Cerebellar cortex (tissue), 1 donor: ENCODE measurements at places on chromosomes 5 and 9.
A peak's percentile ranks its signal among the peaks of the same experiment; 100 is the strongest.

DNA sequence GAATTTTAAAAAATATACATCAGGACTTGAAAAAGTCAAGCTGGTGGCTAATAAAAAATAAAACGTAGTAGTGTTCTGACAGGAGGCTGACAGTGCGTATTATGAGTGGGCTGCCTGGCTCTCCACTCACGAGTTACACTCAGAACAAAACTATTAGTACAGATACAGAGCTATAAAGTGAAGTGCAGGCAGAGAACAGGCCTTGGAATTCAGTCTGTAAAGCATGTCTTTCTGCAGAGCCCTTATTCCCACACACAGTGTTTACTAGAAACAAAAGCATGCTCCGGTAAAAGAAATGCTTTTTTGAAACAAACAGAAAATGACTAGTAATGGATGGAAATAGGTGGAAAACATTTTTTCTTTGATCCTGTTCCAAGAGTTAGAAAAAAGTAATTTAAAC is 334.7 kb downstream of the DIRAS2 start:
- DNase-seq = no peak

DNA sequence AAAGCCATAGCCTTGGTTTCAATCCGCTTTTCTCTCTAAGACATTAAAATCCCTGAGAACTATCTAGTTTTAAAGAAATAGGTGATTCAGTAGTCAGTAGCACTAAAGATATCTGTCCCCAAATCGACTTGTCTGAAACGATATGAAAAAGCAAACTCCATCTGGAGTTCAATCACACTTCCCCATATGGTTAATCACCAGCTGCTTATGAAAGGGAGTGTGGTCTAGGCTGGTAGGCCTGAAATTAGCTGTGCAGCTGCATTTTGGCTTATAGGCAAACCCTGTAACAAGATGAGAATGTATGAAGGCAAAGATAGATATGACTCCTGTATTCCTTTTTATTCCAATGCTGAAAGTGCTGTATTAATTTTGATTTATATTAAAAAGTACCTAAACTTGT is 65.9 kb downstream of the DMRTA1 start:
- no peak for DNase-seq

DNA sequence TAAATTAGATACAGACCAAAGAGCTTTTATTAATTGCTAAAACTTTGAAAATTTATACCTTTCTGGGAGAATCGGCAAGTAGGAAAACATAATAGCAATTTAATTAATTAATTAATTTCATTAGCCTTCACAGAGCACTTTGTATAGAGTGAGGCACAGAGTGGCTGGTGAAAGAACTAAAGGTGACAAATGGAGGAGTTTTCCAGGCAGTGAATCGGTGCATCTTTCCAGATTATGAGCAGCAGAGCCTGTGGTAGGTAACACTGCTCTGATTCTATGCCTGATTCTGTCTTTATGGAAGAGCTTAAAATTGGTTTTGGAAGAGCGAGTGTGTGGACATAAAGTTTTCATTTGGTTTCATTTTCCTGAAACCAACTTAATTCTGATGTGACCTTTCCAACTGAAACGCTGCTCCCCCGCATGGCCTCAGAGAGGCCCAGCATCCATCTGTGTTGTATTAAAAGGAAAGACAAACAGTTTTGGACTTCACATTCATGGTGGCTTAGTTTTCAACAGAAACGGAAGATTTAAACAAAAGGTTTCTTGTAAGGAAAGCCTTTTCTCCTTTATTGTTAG is 188.9 kb upstream of the RPS23 start:
- DNase-seq = no peak

GRCh38 chr9:118008246-118008645 is 304.0 kb downstream of the TLR4 start:
- DNase-seq = no peak

- DNase-seq = peak; percentile 60
Observed at GRCh38 chr9:78778861-78779374, 482.0 kb downstream of the PSAT1 start.

GRCh38 chr5:118379470-118379869 is 608.9 kb downstream of the DTWD2 start:
- peak; percentile 2 for DNase-seq

- no peak for DNase-seq
Observed at GRCh38 chr9:109708451-109708945, 71.5 kb upstream of the PALM2AKAP2 start.

GRCh38 chr5:147437161-147437596 is 72.7 kb downstream of the DPYSL3 start:
- no peak for DNase-seq

DNA sequence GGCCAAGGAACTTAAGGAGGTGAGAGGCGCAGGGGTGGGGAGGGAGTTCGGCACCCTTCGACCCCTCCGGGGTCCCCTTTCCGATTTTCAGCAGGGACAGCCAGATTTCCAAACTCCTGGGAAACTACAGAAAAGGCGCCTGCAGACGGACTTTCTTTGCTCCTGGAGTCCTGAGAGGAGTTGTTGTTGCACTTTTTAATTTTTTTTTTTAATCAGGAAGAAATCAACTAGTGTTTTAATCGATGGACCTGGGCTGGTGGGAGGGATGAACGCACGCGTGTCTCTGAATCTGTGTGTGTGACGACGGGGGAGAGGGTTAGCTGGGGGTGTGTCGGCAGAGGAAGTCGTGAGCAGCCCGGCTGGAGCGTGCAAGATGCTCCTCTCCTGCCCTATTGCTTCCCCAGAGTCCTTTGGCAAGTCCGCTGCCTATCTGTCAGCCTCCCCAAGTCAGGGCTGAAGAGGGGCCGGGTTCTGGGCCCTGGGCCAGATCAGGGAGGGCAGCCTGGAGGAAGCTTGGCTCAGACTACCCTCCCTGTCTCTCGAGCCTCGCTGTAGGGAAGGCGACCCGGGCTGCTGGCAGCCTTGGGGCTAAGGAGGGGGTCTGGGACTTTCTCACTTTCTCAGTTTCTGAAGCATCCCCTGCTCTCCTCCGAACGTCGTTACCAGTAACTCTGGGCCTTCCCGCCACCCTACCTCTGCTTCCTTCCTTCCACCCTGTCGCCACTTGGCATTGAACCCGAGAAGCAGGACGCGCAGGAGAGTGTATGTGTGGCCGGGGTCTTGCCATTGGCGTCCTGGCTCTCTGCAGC is 731 bp downstream of the PRR16 start:
- DNase-seq = peak; percentile 73

- no peak for DNase-seq
Observed at GRCh38 chr5:94857111-94857510, 238.6 kb downstream of the SLF1 start.

GRCh38 chr5:155475318-155475717 is 461.8 kb downstream of the KIF4B start:
- no peak for DNase-seq

GRCh38 chr5:177183766-177184360 is 50.3 kb downstream of the NSD1 start:
- no peak for DNase-seq

GRCh38 chr9:133910855-133911514 is 81.1 kb downstream of the VAV2 start:
- no peak for DNase-seq

- DNase-seq = no peak
Observed at GRCh38 chr5:123359454-123360200, 63.6 kb downstream of the CEP120 start.

DNA sequence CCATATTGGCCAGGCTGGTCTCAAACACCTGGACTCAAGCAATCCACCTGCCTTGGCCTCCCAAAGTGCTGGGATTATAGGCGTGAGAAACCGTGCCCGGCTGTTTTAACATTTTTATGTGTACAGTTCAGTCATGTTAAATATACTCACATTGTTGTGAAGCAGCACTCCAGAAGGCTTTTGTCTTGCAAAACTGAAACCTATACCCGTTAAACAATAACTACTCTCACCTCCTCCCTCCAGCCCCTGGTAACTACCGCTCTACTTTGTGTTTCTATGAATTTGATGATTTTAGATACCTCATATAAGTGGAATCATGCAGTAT is 23.1 kb upstream of the SHB start:
- no peak for DNase-seq

DNA sequence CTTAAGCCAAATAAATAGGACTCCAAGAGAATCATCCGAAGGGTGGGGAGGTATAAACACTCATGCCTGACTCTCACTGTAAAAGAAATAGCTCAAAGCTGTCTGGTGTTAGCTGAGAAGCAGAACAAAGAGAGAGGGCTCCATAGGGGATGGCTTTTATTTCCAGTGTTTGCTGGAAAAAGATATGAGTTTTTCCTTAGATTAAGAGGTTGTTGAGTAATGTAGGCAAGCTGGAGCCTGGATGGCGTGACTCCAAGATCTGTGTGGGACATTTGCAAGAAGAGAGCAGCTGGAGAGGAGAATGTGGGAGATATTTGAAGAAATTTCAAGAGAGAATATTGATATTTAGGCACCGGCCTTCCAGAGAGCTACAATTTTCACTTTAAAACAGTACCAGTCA is 793.7 kb upstream of the RGMB start:
- no peak for DNase-seq

DNA sequence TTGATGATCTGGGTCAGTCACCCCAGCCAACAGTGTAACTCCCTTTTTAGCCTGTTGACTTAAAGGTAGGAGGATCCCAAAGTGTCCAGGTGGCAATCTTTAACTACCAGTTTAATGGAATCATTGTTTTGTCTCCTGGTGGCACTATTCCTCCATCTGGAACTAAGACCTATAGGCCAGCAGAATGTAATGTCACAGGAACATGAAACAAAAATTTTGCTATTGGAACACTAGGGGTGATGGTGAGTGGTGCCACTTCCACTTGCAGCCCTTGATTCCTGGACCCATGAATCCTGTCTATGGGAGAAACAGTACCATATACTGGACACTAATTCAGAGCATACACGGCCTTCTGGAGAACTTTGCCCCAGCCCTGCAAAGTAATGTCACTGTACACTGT is 219.5 kb upstream of the RASA1 start:
- no peak for DNase-seq

GRCh38 chr5:168654211-168654721 is 75.1 kb upstream of the PANK3 start:
- DNase-seq = peak; percentile 59

DNA sequence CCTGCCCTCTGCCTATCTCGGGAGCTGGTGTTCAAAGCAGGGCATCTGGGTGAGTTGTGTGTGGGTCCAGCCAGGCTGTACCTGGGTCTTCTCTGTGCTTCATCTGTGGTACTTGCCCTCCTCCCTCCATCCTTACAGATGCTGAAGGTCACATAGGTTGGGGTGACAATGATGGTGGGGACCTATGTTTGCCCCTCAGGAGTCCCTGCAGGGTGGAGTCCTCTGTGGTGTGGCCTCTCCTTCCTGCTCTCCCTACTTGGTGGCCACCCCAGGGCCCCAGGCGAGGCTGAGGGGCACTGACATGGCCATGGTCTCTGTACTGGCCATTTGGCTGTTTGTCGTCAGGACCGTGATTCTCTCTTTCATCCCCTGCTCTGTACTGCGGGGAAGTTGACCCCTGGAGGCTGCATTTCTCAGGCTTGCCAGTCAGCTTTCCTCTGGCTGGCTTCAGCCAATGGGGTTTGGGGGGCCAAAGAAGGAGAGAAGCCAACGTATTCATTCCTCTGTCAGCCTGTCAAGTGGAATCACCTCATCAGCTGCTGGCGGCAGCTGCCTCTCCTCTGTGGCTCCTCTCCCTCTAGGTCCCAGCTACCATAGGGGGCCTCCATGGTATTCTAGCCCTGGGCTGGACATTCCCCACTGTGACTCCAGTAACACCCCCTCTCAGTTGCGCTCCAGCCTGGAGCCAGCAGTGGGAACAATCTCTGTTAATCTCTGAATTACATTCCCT is 4.6 kb downstream of the DCANP1 start:
- DNase-seq = no peak

DNA sequence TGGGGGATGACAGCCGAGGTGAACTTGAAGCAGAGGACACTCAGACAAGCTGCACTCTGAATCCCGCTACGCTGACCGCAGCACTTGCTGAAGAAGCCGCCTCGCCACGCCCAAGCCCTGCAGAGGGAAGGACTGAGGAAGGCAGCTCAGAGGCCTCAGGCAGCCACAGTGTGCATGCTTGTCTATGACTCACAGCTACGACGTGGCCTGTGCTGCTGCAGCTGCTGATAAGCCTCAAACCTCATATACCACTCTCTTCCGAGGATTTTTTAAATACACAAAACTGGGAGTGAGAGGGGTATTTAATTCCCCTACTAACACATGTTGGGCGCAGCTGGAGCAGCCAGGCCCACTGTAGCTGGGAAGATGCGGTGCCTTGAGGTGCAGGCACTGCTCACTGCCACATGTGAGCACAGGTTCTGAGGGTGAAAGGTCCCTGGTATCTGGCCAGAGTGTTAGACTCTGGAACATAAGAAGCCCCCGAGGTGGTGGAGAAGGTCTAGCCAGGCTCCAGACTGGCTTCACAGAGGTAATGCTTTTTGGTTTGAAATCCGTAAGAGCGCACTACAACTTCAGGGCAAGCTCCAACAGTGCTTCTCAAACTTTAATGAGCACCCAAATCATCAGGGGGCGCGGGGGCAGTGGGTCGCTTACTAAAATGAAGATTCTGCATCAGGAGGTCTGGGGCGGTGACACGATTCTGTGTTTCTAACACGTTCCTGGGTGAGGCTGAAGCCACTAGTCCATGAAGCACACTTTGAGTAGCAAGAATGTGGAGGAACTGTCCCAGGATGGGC is 196.8 kb downstream of the AUH start:
- DNase-seq = no peak

DNA sequence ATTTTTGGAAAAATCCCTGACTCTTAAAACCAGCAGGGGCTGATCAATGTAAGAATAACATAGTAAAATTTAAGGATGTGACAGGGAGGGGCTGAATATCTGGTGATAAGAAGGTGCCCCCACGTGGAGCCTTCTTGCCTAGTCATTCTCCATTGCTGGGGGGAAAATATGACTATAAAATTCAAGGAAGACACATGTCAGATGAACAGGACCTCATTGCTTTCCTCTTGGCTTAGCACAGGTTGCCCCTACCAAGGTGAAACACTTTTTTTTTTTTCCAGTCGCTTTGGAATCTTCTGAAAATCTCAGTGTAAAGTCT is 310.9 kb downstream of the EFNA5 start:
- DNase-seq = no peak

GRCh38 chr9:93003552-93004407 is 54.7 kb upstream of the SUSD3 start:
- peak; percentile 79 for DNase-seq

- peak; percentile 64 for DNase-seq
Observed at GRCh38 chr5:55172937-55173686, at the start of gene CDC20B. Gene CDC20B (minus strand): TSS chr5:55173177. CDS start chr5:55173000, 177 bp downstream.

DNA sequence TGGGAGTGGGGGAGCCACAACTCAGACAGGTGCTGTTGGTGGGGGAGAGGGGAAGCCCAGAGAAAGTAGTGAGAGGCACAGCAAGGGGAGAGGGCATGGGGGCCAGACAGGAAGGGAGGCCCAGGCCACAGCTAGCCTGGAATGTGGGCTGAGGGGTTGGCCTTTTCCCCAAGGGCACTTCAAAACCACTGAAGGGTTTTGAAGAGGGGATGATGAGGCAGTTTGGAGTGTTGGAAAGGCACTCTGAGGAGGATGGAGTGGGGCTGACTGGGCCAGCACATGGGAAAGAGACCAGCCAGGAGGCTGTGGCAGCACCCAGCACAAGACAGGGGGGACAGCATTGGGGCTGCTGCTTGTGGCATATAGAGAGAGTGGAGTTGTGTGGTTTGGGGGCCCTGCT is 3.8 kb downstream of the PSD2 start:
- no peak for DNase-seq

- no peak for DNase-seq
Observed at GRCh38 chr5:170306381-170306831, 8.8 kb upstream of the LCP2 start.

GRCh38 chr9:347667-348292 is 133.1 kb downstream of the DOCK8 start:
- peak; percentile 35 for DNase-seq
